ENCODE measurements at places on chromosomes 11 and 22.

DNA sequence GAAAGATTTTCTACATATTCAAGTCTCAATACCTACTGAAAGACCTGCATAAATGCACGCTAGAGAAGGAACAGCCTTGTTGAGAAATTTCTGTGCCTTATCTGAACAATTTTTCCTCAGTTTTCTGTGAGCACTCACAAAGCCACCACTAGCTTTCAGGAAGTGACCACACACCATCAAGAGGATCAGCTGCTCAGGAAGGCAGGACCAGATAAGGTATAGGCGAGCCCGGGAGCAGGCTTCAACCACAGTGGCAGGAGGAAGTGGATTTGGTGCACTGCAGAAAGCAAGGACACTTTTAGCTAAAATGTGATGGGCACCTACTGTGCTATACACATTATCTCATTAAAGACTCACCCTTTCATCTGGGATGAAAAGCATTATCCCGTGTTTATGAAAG lies 220.8 kb downstream of the RAB38 start:
- no peak for DNase-seq

GRCh38 chr11:104529213-104529612 lies 365.3 kb upstream of the PDGFD start:
- DNase-seq = no peak

DNA sequence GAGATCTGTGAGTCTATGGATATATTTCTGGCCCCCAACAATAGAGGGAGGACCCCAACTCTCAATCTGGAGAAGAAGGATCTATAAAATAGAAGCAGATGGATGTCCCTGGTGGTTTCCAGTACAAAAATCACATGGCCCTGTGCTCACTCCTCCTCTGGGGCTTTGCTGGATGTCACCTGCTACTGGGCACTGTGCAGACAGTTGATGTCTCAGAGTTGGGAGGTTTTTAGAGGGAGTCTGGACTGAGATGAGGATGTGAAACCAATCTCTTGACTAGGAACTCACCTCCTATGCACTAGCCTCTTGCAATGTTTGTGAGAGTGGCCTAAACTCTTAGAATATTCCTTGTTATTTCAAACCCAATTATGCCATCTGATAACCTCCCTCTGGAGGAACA lies 107.2 kb downstream of the SCN3B start:
- DNase-seq = no peak

DNA sequence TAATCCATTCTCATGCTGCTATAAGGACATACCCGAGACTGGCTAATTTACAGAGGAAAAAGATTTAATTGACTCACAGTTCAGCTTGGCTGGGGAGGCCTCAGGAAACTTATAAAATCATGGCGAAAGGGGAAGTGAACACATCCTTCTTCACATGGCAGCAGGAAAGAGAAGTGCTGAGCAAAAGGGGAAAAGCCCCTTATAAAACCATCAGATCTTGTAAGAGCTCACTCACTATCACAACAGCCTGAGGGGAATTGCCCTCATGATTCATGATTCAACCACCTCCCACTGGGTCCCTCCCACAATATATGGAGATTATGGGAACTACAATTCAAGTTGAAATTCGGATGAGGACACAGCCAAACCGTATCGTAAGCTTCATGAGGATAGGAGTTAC lies 3.8 kb upstream of the CYB5R2 start:
- no peak for DNase-seq

- DNase-seq = no peak
Observed at GRCh38 chr11:454043-454442, 4.0 kb downstream of the PTDSS2 start.

DNA sequence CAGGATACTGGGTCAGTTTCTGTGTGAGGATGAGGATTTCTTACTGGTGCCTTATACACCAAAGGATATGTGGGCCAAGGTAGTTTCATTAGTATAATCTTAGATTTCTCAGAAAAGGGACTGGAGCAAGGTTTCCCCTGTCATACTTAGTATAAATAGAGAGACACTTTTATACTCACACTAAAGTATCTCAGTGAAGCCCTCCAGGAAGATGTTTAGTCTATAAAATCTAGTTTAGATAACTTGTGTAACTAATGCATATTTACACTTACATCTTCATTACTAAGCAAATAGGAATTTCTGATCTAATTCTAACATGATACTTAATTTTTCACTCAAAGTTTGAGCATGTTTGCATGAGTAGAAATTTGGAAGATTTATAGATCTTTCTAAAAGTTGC lies 11.1 kb downstream of the EMSY start:
- DNase-seq = no peak

DNA sequence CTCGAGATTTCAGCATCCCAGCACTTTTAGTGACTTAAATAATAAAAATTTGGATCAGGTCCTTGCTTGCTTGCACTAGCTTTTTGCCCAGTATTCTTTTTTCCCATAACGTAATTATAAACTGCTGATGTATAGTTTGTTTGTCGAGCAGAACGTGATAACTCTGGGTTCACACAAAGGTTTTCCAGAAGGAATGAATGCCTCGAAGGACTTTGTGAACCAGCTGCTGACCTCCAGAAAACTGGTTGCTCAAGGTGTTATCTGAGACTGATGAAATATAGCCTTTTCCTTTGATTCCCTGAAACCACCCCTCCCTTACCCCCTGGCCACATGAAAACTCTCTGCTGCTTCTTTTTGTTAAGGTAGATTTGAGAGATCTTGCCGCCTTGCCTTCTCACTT lies 229.1 kb upstream of the CARD18 start:
- DNase-seq = no peak

DNA sequence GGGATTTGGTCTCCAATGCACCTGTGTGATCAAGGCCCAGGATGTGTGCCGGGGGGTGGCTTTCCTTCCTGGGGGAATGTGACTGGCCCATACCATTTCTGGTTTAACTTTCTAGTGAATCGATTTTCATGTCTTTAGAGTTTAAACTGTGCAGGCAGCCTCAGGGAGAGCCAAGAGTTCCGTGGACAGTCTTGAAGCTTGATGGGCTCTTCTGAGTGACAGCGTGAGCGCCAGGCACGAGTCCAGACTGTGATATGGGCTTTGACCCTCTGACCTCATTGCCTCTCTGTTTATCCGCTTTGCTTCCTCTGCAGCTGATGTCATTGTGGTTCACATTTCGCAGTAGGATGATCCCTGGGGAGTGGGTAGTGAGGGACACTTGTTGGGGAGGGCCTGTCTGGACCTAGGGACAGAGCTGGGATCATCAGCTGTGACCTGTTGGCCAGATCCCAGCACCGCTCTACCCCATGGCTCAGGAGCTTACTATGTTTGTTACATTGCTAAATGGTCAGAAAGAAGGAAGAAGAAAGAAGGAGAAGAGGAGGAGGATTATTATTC lies 80.6 kb upstream of the CLDN5 start:
- DNase-seq = no peak

- no peak for DNase-seq
Observed at GRCh38 chr22:23504516-23504915, 75.6 kb downstream of the IGLL1 start.

GRCh38 chr11:46381819-46382645 lies 563 bp downstream of the MDK start:
- no peak for DNase-seq

- DNase-seq = no peak
Observed at GRCh38 chr11:134712228-134713145, 300.4 kb upstream of the B3GAT1 start.

- no peak for DNase-seq
Observed at GRCh38 chr11:106694501-106694900, 323.8 kb downstream of the GUCY1A2 start.

- DNase-seq = no peak
Observed at GRCh38 chr22:40193429-40194421, 16.0 kb downstream of the TNRC6B start.

DNA sequence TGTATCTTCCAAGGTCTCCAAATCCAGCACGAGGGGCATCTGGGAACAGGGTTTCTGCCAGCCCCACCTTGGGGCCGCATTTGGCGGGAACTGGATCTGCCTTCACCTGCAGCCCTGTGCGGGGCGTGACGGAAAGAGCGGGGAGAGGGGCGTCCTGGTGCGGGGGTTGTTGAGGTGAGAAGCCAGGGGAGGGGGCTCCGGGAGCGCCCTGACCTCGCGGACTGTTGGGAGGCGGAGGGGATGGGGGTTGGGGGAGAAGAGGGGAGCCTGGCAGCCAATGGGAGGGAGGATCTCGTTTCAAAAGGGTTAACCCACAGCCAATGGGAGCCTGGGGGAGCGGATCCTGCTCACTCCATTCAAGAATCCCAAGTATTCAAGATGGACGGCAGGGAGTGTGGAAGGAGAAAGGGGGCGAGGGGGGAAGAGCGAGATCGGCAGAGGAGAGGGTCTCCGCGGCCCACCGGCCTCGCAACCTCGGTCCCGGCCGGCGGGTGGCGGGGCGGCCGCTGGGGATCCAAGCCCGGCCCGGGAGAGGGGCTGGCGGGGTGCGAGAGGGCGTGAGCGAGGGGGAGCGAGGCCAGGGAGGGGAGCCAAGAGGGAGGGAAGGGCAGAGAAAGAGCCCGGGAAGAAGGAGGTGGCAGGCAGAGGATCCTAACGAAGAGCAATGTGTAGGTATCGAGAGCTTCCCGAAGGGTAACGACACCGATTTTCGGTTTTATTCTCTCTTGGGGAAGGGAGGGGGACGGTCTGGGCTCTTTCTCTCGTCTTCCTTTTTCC lies 11.5 kb downstream of the YPEL4 start:
- no peak for DNase-seq
